ENCODE measurements at places on chromosomes 3 and 15. TPM values are rescaled to one million over a fixed set of nuclear protein-coding genes. Genes with fewer than 3 reads are reported as not detected.

The HEMK1 gene
- 11.4 TPM for total RNA-seq

The EPHA6 gene
- not detected for total RNA-seq

The UBXN7 gene
- total RNA-seq: 16.4 TPM

The CHDH gene
- total RNA-seq: under 0.01 TPM

The HYKK gene
- 2.2 TPM for total RNA-seq

The CNTN6 gene
- not detected for total RNA-seq

The SPINK8 gene
- total RNA-seq: not detected

The GCNT3 gene
- 2.2 TPM for total RNA-seq

The OR5K2 gene
- total RNA-seq: not detected

The CCDC50 gene
- 89.0 TPM for total RNA-seq

The NR2F2 gene
- 11.6 TPM for total RNA-seq

The MGA gene
- total RNA-seq: 40.7 TPM

The KCNMB3 gene
- 0.63 TPM for total RNA-seq

The TP63 gene
- 0.06 TPM for total RNA-seq

The DAZL gene
- not detected for total RNA-seq

GRCh38 chr3:61876797-61877196 is 315.4 kb downstream of the PTPRG start:
- peak; percentile 61 for DNase-seq

GRCh38 chr15:96408591-96409183 is 78.2 kb downstream of the NR2F2 start:
- no peak for DNase-seq

GRCh38 chr15:74396445-74397238 is 29.2 kb upstream of the CYP11A1 start:
- DNase-seq: peak; percentile 84

GRCh38 chr3:107025961-107026360 is 351.3 kb upstream of the CCDC54 start:
- DNase-seq: no peak

DNA sequence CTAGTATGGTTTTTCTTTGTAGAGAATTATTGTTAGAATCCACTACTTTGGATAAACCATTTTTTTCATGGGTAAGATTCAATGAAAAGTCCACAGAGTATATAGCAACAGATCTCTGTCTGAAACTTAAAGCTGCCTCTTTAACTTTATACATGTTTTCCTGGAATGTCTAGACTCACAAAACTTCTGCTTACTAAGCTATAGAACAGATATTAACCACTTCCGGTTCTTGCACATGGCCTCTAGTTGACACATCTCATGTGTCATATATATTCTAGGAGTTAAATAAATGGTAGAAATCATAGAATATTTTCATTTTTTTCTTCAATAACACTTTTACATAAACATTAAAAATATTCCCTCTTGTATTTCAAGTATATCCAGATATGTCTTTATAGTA is 1693.9 kb downstream of the SI start:
- no peak for DNase-seq

- DNase-seq: no peak
Measured at GRCh38 chr3:136070953-136071949, 105.7 kb downstream of the PPP2R3A start.

GRCh38 chr15:48644827-48645557 is 517 bp downstream of the FBN1 start:
- peak; percentile 79 for DNase-seq

- DNase-seq: no peak
Measured at GRCh38 chr3:72340476-72341379, 507.5 kb downstream of the SHQ1 start.

- DNase-seq: no peak
Measured at GRCh38 chr15:59591356-59591755, 20.2 kb upstream of the GCNT3 start.

GRCh38 chr15:56251315-56252095 is 7.8 kb upstream of the RFX7 start:
- no peak for DNase-seq

GRCh38 chr15:90191344-90191687 is 9.8 kb upstream of the SEMA4B start:
- DNase-seq: no peak

DNA sequence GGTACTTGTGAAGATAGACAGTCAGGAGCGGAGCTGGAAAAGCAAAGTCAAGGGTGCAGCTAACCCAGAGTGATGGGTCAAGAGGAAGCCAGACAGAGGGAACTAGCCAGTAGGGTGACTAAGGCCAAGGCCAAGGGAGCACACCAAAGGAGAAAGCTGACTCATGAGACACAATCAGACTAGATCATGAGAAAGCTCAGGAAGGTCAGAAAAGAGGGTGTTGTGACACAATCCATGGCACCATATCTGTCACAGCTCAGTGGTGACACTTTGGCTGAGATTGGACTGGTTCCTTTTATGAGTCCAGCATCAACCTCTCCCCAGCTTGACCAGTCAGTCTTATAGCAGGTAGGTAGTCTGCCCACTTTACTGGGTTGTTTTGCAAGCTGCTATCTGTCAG is 22.2 kb downstream of the P2RY1 start:
- peak; percentile 3 for DNase-seq

GRCh38 chr15:65032801-65033537 is 3.5 kb upstream of the MTFMT start:
- peak; percentile 84 for DNase-seq

- no peak for DNase-seq
Measured at GRCh38 chr3:156769721-156770654, 56.2 kb upstream of the LEKR1 start.

DNA sequence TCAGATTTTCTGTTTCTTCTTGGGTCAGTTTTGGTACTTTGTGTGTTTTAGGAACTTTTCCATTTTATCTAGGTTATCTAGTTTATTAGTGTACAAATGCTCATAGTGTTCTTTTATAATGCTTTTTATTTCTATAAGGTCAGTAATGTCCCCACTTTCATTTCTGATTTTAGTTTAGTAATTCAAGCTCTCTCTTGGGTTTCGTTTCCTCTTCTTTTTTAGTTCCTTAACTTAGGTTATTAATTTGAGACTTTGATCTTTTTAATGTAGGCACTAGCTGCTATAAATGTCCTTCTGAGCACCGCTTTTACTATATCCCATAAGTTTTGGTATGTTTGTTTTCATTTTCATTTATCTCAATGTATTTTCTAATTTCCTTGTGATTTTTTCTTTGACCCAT is 27.0 kb upstream of the CD200R1L start:
- DNase-seq: no peak

DNA sequence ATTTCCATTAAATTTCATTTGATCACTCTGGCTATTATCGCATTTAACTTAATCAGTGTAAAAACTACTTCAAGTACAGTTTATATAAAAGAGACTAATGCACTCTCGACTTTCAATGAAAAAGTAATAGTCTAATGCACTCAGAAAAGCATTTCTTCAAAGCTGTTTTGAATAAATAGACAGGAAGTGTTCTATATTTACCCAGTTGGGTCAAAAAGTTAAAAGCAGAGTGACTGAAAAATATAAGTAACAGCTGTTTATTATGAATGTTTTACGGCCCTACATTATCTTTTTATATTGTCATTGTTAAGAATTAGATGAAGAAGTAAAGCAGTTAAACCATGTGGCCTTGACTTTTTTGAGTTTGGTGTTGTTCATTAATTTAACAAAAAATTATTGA is 391.8 kb downstream of the ZPLD1 start:
- DNase-seq: no peak

DNA sequence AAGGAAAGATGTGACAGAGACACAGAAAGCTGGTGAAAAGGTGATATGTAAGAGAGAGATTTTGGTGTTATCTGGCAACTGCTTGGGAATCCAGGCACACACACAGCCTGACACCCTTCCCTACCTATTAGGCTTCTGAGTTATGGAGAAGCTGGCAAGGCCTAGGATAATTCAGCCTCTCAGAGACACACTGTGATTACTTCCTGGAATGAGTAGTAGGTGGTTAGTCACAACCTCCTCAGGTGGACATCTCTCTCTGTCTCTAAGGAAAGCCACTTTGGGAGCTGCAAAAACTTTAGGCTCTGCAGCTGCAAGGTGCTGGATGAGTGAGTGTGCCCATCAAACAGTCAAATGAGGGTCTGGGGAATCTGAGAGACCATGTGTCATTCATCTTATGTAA is 201.9 kb downstream of the PDCD6IP start:
- DNase-seq: no peak

- DNase-seq: no peak
Measured at GRCh38 chr3:85710490-85710889, 751.7 kb downstream of the CADM2 start.

DNA sequence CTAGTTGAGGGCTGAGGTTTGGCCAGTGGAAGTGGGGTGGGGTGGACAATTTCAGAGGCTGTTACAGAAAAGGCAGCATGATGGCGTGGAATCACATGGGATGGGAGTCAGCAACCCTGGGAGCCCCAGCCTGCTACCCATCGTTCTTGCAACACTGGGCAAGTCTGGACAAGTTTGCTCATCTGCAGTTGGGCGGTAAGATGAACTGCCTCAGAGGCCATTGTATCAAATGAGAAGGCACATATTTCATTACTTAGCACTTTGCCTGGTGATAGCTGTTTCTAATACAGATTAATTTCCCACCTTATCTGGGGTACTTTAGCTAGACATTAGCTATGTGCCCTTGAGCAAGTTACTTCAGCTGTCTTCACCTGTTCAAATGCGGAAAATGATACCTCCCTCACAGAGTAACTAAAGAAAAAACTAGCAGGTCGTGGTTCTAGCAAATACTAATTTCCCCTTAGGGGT is 248.9 kb downstream of the THSD4 start:
- peak; percentile 12 for DNase-seq

GRCh38 chr3:156561533-156561932 is 6.6 kb upstream of the SSR3 start:
- DNase-seq: no peak

DNA sequence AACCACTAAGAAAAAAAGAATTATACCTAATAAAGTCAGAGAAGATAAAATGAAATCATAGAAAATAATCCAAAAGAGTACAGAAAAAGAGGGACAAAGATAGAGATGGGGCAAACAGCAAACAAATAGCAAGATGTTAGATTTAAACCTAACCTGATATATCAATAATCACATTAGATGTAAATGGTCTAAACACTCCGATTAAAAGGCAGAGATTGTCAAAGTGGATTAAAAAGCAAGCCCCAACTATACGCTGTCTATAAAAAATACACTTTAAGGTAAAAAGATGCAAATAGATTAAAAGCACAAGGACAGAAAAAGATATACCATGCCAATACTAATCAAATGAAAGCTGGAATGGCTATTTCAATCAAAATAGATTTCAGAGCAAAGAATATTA is 16.8 kb downstream of the ADPGK start:
- no peak for DNase-seq

- DNase-seq: no peak
Measured at GRCh38 chr3:155748611-155749365, 3.9 kb upstream of the PLCH1 start.

GRCh38 chr3:16441371-16441875 is 72.1 kb downstream of the RFTN1 start:
- DNase-seq: peak; percentile 83

All from LHCN-M2 (cell line).